ENCODE measurements at places on chromosomes 3 and 15.

- no peak for DNase-seq
Observed at GRCh38 chr15:97955035-97955434, 5.5 kb upstream of the ARRDC4 start.

DNA sequence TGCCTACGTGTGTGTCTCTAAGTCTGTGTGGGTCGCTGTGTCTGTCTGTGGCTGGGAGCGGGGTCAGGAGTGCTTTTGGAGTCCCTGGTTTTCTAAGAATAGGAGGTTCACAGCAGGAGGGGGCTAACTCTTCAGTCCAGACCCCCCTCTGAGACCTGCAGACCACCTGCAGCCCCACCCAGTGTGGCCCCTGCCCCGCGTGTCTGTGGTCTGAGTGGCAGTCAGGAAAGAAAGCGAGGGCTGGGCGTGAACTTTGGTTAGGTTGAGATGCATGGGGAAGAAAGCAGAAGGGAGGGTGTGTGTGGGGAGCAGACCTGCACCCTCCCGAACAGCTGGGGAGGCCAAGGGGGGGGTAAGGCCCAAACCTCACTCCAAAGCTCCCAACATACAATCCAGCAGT lies 144.9 kb upstream of the TPM1 start:
- no peak for DNase-seq

DNA sequence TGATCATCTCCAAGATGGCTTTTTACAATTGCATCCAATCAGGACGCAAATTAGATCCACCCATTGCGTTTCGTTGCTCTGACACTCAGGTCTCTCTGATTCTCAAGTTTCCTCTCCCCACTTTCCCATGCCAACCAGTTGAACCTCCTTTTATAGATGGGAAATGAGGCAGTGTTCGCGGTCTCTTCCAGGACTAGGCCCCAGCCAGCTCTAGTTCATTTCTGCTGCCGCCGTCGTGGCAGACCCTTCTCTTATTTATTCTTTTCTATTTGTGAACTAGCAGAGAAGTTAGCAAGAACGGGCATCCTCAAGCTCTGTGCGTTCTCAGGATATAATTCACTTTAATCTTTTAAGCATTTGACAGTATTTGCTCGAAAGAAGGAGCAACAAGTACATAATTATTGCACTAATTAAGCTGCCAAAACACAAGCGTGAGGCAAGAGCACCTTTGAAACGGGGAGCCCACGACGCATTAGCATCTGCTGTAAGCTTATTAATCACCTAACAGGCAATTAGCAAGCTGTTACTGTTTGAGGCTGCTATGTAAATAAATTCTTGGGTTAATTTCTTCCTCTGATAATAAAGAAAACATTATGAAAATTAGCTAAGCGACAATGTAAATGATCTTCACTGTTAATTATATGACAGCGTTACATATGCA lies 246.4 kb upstream of the TLE3 start:
- no peak for DNase-seq

GRCh38 chr3:116426036-116426435 lies 19.3 kb downstream of the LSAMP start:
- DNase-seq = no peak

- no peak for DNase-seq
Observed at GRCh38 chr3:117193390-117193789, 483.8 kb downstream of the TUSC7 start.

DNA sequence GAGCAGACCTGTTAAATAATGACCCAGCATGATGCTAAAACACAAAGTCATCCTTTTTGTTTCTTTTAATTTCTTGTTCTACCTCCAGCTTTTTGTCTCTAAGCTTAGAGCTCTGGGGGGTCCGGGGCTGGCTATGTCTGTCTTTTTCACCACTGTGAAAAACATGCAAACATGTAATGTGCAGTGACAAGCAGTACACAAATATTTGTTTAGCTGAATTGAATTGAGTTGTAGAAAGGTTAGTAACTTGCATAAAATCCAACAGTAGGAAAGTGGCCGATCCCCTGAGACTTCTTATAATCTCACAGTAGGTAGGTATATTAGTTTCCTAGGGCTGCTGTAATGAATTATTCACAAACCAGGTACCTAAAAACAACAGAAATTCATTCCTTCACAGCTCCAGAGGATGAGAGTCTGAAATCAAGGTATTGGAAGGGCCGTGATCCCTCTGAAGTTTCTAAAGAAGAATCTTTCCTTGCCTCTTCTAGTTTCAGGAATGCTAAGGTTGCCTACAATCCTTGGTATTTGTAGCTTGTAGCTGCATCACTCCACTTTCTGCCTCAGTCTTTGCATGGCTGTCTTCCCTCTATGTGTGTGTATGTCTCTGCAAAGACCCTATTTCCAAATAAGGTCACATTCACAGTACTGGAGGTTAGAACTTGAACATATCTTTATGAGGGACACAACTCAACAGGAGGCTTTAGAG lies 32.7 kb downstream of the ARL14 start:
- no peak for DNase-seq

DNA sequence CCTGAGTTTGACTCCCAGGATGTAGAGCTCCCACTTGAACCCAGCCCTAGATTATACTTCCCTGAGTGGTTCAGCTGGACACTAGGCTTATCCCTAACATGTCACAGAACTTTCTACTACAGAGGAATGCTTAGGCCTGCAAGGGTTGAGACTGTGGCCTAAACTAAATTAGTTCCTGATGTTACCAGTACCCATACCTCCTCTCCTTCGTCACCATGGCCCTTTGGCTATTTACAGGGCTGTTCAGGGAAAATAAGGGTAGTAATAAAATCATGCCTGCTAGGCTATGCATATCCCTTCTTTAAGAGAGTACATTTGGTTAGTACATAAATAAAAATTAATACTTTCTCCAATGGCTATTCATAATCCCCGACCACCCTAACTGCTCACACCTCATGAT lies 356.4 kb upstream of the RASGRP1 start:
- no peak for DNase-seq

DNA sequence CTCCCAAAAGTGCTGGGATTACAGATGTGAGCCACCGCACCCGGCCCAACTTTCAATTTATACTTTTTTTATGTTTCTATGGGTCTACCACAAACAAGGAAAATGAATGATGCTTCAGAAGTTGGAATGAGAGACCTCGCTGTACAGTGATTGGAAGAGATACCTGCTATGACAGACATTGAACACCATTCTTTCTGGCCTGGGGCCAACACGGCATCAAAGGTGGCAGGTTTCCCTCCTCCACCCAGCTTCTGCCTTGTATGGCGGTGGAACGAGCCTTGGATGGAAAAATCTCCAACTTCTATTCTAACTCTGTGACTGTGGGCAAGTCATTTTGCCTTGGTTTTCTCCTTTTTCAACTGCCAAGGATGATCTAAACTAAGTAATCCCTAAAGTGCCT lies 117.8 kb upstream of the FAM174B start:
- no peak for DNase-seq

GRCh38 chr15:95025924-95026728 lies 794.8 kb downstream of the MCTP2 start:
- DNase-seq = peak; percentile 42

GRCh38 chr15:48592221-48592731 lies 53.2 kb downstream of the FBN1 start:
- no peak for DNase-seq

GRCh38 chr3:10432156-10432845 lies 73.1 kb downstream of the ATP2B2 start:
- no peak for DNase-seq

DNA sequence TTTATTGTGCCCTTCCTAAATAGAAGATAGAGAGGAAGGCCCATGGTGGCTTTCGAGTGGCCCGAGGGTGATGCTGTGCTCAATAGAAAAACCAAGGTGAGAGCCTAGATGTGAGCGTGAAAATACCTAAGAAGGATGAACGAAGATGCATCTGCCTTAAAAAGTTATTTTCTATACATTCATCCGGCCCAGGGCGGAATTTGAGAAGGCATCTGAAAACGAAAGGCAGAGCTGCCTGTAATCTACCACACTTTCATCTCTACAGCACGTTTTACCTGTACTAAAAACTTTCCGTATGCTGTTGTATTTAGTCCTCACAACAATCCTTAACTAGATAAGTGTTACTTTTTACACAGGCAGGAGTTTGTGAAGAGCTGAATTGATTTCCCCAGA lies 1.4 kb downstream of the DUT start:
- DNase-seq = no peak

DNA sequence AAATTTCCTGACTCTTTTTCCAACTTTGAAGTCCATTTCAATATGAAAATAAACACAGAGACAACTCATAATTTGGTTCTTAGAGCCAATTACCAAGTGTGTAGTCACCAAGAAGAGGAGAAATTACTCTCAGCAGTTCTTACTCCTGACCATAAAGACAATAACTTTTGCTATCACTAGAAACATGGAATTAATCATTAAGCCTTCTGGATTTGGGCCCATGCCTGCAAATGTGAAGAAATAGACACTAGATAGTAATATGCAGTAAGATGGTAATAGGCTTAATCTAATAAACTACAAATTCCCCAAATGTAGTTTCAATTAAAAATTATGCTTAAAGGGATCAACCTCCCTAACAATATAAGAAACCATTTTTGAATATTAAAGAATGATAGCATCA lies 185.1 kb upstream of the AGTR1 start:
- DNase-seq = no peak

- DNase-seq = no peak
Observed at GRCh38 chr3:172965256-172965655, 175.8 kb downstream of the SPATA16 start.

GRCh38 chr3:127106456-127106855 lies 86.5 kb upstream of the PRR23E start:
- no peak for DNase-seq

- DNase-seq = no peak
Observed at GRCh38 chr3:16372362-16373292, 107.6 kb downstream of the OXNAD1 start.

GRCh38 chr3:81550415-81550814 lies 211.0 kb downstream of the GBE1 start:
- no peak for DNase-seq

DNA sequence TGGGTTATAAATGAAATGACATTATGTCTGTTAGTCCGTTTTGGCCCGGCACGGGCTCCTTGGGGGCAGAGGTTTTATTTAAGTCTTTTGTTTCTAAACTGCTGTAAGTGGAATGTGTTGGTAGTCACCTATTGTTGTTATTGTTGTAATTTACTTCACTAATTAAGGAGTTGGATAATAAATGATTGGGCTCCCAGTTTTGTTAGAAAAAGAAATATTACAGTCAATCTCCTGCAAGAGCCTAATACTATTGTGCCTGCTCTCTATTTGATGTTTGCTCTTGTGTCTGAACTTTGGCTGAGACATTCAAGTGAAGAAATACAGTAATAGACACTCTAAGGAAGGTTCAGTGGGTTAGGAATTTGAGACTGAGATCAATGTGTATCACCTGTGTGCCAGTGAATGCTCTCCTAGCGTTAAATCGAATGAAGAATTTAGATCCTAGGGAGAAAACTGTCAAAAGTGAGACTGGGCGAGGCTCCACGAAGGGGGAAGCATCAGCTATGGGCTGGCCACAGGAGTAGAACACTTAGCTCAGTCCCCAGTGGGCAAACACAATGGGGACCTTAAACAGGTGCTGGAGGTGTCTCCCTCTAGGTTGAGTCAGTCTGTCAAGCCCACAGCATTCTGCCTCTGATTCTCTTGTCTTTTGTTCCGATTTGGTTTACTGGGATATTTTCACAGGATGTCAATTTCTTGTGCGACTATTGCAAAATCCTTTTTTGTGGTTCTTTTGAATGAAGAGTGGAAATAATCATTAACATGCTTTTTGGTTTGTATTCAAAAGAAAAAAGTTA lies 1.2 kb downstream of the ROBO2 start:
- DNase-seq = peak; percentile 39

DNA sequence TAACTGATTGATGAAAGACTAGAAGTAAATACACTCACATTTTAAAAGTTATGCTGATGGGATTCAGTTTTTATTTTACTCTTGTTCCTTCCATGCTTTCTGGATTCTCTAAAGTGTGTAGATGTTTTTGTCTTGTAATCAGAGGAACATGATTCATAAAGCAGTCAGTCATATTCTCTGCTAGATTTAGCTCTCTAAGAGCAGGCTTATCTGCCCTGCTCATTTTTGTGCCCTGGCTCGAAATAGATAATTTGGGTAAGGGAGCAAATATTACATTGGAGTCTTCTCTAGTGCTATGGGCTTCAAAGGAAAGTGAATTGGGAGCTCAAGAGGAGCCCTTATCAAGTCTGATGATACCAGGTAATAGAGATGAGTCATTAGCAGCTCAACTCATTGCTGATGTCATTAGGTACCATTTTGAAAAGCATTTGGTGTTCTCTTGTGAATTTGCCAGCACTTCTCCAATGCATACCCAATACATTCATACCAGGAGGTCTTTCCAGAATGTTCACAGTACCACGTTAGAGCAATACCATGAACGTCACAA lies 27.7 kb downstream of the SACM1L start:
- DNase-seq = no peak

DNA sequence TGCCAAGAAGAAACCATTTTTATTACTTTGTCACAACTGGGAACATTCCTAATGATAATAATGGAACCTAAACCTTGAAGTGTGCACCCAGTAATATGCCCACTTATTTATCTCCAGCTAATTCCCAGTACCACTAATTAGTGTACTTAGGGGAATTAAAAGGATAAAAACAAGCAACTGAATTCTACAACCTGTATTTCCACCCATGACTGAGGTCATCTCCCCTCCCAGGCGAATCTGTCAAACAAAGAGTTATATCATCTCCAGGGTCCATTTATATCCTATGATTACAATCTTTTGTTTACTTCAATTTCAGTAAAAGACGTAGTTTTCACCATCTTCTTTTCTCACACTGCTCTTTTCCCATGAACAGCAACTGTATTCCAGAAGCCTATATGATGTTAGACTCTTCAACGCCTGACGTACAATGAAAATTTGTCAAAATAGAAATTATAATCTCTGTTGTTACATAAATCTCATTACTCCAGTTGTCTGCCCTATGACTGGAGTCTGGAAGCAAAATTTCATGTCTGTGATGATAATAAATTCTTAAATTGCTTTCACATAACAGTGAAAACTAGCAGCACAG lies 177.6 kb downstream of the GOLIM4 start:
- no peak for DNase-seq

GRCh38 chr3:174168538-174169254 lies 690.4 kb upstream of the NAALADL2 start:
- no peak for DNase-seq

DNA sequence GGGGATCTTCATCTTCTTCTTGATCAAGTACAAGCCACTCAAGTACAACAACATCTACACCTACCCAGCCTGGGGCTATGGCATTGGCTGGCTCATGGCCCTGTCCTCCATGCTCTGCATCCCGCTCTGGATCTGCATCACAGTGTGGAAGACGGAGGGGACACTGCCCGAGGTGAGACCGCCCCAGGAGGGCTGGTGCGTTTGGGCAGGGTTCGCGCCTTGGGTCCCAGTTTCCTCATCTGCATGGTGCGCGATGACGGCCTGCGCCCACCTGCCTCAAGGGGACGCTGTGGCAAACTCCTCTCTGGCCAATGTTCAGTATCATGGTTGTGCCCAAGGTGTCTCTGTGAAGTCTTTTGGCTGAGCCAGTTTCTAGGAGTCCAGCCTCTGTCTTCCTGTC lies 57.5 kb upstream of the SLC6A1 start:
- DNase-seq = no peak

DNA sequence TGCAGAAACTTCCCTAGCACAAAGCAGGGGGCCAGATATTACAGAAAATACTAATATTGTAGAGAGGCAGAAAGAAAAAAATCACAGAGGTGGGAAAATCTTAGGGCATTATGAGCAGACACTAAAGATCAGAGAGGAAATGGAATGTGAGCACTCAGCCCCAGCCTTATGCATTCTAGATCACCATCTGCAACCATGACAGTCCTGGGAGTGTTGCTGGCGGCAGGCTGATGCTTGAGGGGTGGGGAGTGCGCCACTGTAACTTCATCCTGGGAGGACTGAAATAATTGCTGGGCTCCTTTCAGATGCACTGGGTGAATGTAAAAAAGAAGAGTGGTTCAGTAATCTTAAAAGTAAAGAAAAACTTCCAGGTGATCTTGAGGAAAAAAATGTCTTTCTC lies 427.6 kb upstream of the SEMA6D start:
- no peak for DNase-seq

All from WERI-Rb-1 (cell line).